ENCODE measurements at places on chromosomes 5 and 9.

DNA sequence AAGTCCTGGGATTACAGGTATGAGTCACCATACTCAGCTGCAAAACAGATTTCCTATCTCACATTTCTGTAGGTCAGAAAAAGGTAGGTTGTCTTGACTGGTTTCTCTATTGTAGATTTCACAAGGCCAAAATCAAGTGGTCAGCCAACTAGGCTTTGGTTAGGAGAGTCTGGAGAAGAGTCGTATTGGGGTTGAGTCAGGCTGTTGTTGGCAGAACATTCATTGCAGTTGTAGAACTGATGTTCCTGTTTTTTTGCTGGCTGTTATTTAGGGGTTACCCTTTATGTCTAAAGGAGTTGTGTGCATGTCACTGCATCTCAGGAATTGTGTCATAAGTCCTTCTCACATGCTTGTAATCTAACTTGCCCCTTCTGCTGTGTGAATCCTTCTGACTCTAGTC, 814.2 kb upstream of the GRAMD2B start:
- no peak for DNase-seq

DNA sequence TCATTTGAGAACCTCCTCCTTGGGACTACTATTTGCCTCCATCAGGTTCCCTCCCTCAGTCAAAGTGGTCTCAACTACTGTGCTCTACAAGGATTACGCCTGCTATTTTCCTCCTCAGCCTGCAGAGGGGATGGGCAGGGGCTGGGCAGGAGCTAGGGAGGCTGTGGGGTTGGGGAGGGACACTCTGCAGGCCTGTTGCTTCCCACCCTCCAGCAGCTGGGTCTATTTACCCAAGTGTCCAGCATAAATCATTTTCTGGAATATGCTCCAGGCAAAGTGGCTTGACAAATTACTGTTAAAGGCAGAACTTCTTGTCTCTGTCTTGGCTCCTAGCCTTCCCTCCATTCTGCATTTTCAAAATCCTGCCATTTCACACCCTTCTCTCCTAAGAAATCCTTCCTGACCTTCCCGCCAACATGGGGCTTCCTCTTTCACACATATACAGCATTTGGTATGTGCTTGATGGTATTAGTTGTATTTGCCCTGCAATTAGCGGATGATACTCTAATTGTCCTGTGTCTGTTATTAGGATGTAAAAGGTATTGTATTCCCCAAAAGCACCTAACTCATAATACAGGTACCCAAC, 106.7 kb downstream of the EFNA5 start:
- no peak for DNase-seq

DNA sequence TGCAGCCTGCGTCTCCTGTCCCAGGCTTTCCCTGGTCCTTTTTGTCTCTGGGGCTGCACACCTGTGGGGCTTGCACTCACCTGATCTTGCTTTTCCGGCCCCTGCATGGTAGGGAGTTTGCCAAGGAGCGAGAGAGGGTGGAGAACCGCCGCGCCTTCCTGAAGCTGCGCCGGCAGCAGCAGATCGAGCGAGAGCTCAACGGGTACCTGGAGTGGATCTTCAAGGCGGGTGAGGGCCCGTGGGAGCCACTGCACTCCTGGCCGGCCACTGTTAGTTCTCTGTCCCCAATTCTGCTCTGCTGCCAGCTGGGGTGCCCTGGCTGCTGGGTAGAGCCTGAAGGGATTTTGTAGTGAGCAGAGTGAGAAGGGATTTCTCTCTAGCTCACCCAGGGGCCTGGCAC, 78.0 kb downstream of the CACNA1B start:
- DNase-seq, result no peak

GRCh38 chr5:131709043-131709442, 74.0 kb upstream of the RAPGEF6 start:
- DNase-seq, result no peak

DNA sequence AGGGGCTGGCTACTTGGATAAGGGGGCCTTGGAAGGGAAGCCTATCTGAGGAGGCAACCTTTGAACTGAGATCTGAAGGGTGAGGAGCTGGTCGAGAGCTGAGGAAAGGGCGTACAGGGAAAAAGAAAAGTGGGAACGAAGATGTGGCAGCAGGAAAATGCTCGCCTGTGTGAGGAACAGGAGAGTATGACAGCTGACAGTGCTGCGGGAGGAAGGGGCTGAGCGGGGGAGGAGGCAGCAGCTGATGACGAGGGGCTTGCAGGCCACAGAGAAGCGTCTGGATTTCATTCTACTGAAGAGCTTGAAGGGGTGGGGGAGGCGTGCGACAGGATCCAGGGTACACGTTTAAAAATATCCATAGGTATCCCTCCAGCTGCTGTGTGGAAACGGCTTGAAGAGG, 28.9 kb downstream of the SH3PXD2B start:
- DNase-seq, result no peak

GRCh38 chr5:66994790-66995189, 201.8 kb downstream of the CD180 start:
- DNase-seq, result no peak

- DNase-seq, result no peak
Measured at GRCh38 chr5:14787801-14788579, 83.6 kb downstream of the ANKH start.

DNA sequence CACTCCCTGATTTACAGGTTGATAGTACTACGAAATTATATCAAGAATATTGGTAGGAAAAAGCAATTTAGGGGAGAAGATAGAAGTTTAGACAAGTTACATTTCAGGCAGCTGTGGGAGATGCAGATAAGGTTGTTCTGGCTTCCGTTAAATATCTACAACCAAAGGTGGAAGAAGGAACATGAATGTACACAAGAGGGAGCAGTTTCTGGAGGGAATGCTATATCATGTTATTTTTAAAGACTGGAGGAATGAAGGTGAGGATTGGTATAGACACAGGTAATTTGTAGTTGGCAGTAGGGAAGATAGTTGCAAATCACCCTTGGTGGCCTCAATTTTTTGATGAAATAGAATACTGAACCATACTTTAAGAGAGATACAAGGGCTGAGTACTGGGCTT, 187.3 kb upstream of the NMUR2 start:
- DNase-seq, result no peak

- no peak for DNase-seq
Measured at GRCh38 chr9:132854832-132855231, 23.3 kb downstream of the AK8 start.

DNA sequence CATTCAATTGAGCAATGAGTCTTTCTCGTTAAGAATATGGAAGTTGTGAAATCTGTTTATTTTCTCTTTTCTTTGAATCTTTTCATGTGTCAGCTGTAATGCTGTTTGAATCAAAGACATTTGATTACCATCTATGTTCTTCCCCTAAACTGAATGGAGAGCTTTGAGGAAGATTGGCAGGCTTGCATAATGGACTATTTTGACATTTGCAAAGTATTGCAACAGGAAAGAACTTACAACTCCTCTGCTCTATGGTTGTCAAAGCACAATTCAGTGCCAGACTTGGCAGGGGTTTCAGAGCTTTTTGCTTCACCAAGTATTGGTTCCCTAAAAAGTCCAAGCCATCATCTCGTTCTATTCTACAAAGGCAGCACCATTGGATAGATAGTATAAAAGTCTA, 549.0 kb upstream of the NUDT12 start:
- no peak for DNase-seq

DNA sequence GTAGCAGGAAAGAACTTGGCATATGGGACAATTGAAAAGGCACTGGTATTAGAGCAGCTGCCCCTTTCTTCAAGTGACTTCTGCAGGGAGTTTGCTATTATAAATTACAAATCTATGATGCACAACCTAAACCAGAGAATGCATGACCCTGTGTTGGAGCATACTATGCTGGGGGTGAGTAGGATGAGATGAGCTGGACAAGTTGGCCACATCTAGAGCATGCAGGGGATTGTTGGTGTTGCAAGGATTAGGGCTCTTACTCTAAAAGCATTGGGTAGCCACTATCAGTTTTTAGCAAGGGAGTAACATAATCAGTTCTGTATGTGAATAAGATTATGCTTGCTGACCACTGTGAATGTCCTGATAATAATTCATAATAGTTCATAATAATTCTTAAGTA, 186.7 kb downstream of the KIAA0825 start:
- DNase-seq, result no peak

- DNase-seq, result no peak
Measured at GRCh38 chr9:121652021-121652837, 795 bp downstream of the DAB2IP start.

DNA sequence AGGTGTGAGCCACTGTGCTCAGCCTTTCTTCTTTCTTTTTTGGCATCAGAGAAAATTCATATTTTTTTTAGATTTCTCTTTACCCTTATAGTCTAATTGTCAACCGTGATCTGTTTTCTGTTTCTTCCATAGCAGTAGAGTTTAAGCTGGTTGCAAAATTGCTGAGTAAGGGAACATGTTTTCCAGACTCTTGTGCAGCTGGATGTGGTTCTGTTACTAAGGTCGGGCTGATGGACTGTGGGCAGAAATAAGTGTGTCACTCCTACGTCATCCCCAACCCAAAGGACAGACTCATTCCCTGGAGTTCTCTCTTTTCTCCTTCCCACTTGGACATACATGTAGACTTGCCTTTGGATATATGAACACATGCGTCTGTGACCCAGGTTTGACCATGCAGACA, 64.1 kb upstream of the GOLM1 start:
- DNase-seq, result no peak

DNA sequence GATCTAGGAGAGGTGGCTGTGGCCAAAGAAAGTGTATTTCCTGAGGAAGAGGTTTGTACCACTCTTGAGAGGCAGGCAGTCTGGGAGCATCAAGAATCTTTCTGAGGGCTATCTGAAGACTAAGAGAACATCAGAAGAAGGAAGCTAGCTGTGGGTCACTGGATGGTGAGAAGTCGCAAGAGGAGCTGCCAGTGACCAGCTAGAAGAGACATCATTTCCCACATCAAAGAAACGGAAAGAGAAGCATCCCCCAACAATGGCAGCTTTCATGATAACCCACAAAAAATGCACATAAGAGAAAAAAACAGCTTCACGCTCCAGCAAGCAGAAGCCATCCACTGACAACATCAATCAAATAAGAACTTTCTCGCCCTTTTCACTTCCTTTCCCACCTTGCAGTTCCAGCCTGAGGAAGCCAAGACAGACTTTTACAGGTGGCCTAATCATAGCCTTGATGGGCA, 25.0 kb upstream of the CEP78 start:
- DNase-seq, result no peak

DNA sequence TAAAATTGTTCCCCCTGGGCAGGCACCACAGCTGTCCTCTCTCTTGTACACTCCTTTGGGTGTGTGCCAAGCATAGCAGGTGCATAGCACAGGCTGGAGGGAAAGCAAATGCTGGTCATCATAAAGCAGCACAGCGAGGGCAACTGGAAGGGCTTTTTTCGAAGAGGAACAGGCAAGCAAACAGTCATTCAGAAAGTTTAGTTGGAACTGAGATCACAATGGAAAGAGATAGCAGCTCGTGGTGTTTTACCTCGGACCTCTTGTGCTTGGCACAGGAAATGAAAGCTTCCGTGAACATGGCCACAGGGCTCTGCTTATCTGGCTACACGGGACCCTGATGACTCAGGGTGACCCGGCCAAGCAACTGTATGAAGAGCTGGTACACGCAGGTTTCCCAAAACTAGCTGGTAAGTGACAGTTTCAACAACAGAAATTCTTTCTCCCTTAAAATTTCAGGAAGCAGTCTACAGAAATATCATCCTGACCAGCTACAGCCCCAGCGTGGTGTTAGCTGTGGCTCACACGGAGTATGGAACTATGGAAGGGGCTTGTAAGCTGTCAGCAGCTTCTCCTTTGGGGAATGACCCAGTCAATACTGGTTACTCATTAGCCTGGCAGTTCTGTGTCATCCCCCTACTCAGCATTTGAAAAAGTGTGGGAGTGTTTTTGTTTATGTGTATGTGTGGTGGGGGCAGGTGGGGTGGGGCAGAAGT, 48.1 kb downstream of the POC5 start:
- no peak for DNase-seq

GRCh38 chr9:138063033-138063432, 185.5 kb downstream of the CACNA1B start:
- no peak for DNase-seq

- no peak for DNase-seq
Measured at GRCh38 chr9:111815285-111816070, 20.7 kb upstream of the SHOC1 start.

- no peak for DNase-seq
Measured at GRCh38 chr5:15074651-15075050, 203.1 kb upstream of the ANKH start.

DNA sequence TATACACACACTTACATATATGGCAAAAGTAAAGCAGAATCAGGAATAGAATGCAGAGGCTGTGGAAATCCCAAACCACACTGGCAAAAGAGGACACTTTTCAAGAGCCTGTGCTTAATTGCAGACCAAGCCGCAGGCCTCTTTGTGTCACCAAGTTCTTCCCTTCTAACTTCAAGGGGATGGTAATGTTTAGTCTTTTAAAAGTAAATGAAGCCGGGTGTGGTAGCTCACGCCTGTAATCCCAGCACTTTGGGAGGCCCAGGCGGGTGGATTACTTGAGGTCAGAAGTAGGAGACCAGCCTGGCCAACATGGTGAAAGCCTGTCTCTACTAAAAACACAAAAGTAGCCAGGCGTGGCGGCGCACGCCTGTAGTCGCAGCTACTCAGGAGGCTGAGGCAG, 28.7 kb downstream of the ROR2 start:
- DNase-seq, result no peak

- DNase-seq, result peak; percentile 85
Measured at GRCh38 chr5:115366223-115366622, 69.8 kb upstream of the CCDC112 start.

GRCh38 chr5:14557203-14557770, 24.3 kb upstream of the OTULINL start:
- DNase-seq, result no peak

DNA sequence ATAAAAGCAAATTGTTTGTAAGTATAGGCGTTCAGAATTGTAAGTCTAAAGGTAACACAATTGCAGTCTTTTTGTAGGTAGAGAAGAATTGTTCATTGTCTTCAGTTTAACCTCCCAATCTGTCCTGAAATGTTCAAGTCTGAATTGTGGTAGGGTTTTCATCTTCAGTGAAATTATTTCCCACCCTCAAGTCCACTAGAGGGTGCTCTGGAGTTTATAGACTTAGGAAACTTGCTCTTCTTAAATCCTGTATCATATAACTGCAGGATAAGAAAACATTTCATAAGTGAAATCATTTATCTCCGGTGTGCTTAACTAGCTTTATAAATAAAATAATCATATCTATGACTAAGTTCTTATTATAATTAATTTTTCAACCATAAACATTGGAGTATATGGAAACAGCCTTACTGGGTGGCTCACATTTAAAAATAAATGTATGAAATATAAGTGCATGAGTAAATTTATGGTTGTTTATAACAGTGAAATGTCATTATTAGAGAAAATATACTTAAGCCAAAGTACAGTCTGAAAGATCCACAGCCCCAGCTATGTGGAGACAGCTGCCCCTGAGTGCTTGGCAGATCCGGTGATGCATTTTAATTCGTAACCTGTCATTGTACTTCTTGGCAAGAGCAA, 182.4 kb upstream of the OTULINL start:
- DNase-seq, result no peak

Data from fibroblast of skin of left biceps (primary cell).